ENCODE measurements at places on chromosomes 1 and 21.

DNA sequence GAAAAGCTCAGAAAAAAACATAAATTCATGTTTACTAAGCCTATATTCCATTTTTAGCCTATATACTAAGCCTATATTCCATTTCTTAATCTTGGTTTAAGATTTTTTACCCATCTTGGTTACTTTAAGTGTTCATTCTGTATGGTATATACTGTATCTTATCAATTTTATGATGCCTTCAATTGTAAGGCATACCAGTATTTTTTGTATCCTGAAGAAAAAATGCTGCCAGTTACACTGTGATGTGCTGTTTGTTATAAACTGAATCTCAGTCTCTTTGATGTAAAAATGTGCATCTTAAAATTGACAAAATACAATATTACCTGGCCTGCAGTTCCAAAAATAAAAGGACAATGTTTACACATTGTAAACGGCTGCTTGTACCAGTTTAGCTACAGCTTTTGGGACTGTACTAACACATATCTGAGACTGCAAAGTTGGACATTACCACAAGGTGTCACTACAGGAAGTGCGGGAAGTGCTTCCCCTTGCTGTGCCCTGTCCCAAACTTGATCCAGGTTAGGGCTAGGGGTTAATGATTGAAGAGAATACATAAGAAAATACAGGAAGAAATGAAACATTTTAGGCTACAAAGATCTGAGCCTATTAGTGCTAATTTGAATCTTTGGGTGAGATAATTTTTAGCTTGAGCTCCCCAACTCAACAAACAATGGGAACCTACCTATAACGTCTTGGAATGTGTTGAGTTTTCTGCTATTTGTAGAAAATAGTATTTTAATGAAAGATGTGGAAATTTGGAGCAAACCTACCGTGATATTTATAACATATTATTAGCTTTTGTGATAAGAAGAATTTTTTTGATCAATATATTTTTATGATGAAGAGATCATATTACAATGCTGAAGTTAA lies 108.9 kb downstream of the LBR start:
- DNase-seq, result no peak

DNA sequence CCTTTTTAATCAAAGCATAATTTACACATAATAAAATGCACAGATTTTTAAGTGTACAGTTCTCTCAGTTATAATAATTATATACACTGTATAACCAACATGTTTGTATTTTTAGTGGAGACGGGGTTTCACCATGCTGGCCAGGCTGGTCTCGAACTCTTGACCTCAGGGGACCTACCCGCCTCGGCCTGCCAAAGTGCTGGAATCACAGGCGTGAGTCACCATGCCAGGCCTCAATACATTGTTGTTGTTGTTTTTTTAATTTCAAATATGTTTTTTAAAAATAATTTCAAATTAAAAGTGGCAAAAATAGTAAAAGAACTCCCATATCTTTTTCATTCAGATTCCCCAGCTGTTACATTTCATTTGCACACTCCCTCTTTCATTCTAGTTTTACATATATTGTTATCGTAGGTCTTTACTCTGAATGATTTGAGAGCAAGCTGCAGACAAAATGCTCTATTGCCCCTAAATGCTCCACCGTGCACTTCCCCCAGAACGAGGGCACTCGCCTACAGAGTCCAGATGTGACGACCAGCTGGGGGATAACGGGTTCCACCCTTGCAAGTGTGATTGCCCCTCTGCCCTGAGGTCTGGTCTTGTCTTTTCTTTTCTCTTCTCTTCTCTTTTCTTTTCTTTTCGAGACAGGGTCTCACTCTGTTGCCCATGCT lies 19.2 kb upstream of the RD3 start:
- DNase-seq, result no peak

DNA sequence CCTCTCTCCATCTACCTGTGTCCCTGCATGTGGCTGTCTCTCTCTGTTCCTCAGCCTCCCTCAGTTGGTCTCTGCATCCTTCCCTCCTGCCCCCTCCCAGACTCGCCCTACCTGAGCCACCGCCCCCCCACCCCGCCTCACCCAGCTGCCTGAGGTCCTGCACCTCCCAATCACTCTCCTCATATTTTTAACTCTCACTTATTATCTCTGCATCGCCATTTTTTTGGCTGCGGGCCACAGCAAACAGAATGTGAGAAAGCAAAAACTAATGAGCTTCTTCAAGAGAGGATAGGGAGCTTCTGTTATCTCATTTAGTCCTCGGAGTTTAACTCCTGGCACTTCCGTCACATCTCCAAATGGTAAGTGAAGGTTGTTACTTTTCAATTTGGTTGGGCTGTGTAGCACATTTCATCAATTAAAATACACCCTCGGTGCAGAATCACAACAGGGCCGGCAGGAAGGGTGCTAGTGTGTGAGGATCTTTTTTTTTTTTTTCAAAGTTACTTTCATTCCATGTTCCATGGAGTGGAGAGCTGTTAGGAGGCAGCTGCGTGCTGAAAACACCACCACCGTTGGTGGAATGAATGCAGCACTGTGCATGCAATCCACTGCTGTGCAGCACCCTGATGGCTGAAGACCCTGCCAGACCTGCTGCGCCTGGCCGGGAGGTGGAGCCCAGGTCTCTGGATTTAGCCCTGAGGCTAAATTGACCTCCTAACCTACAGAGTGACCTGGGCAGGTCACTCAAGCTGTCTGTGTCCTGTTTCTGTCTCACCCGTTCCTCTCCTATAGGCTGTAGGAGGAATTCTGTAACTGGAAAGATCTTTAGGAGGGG lies 157.2 kb upstream of the NFIA start:
- no peak for DNase-seq

DNA sequence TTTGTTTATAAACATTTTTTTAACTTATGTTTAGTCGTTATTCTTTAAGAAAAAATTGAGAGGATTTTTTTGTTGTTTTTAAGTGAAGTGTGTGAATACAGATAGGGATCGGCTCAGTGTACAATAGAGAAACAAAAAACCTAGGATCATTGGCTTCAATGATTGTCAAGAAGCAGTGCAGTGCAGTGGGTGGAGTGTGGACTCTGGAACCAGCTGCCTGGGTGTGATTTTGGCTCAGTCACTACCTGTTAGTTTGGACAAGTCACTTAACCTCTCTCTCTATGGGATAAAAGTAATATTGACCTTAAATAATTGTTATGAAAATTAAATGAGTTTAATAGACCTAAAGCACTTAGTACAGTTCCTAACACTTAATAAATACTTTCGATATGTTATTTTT lies 41.3 kb downstream of the SCCPDH start:
- DNase-seq, result no peak

DNA sequence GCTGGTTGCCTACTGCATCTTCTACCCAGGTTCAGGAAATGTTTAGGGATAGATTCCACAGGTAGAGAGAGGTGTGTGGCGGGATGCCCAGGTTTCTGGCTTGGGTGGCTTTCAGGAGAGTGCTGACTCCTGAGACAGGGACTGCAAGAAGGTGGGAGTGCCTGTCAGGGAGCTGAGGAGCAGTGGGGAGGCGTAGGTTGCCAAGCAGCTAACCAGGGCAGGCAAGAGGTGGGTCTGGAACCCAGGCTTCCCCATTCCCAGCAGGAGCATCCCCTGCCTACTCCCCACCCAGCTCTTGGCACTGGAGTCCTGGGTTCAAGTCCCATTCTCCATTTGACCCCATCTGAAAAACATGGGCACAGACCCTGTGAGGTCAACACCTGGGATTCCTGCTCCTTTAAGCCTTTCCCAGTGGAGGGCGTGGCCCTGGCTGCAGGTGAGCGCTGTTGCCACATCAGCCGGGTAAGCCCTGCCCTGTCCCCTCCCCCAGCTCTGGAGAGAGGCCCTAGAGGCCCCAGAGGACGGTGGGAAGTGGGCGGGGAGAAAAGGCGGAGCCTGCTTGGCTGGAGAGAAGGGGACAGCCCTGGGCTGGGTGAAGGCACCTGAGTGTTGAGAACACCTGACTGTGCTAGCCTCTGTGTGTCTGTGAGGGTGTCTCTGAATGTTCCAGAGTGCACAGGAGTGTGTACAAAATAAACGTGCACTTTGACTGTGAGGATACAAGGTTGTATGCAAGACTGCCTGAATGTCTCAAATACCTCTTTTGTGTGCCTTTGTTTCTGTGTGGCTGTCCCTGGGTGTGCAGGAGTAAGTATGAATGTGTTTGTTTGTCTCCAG lies 14.0 kb upstream of the SYNC start:
- no peak for DNase-seq

DNA sequence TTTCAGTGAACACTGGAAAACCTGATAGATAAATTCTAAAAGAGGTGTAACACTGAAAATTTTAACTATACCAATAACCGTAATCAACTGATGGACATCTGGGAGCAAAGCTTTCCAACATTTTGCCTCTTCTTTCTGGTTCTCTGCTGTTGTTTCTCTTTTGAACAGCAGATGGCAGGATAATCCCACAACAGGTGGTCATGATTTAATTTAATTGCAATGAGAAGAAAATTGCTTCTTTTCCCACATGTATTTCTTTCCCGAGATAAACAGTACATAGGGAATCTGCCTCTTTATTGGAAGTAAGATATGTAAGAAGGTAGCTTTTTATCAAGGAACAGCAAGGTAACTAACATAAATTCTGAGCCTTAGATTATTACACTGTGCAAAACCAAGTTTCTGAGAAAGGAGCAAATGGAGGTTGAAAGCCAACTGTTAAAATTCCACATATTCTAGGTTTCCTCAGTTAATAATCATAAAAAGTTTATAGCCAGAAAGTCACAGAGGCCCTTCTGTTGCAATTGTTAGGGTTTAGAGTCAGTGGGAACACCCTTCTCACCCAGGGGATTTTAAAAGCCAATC lies 72.9 kb downstream of the RPS6KA1 start:
- DNase-seq, result no peak

- DNase-seq, result no peak
Observed at GRCh38 chr1:34984435-34984792, 733 bp downstream of the TMEM35B start.

GRCh38 chr1:93672069-93672468 lies 9.6 kb downstream of the BCAR3 start:
- DNase-seq, result no peak

DNA sequence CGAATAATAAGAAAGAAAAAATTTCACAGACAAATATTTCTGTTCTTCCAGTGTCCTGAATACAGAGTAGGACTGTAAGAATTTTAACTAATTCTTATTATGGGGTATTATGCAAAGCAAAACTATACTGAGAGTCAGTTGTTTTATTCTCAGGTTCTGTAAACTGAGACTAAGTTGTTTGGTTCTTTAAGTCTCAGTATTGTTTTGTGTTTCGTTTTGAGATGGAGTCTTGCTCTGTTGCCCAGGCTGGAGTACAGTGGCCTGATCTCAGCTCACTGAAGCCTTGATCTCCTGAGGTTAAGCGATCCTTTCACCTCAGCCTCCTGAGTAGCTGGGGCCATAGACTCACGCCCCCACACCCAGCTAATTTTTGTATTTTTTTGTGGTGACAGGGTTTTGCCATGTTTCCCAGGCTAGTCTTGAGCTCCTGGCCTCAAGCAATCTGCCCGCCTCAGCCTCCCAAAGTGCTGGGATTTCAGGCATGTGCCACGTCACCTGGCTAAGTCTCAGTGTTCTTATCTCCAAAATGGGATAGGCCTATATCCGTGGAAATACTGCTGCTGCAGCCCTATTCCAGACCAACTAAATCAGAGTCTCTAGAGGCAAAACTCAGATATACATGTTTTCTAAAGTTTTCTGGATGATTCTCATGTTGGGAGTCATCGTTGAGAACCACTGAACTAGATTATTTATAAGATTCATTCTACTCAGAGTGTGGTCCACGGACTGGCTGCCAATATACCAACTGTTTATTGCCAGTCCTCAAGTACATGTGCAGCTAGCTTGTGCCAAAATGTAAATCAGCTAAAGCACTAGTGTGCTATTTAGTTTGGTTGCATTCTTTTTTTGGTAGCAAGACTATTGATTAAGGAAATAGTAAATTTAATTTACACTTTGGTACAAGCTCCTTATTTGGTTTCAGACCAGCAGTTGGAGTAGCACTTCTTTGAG lies 116.6 kb downstream of the HS2ST1 start:
- no peak for DNase-seq

- DNase-seq, result no peak
Observed at GRCh38 chr1:20207546-20207945, 21.2 kb upstream of the PLA2G2C start.

DNA sequence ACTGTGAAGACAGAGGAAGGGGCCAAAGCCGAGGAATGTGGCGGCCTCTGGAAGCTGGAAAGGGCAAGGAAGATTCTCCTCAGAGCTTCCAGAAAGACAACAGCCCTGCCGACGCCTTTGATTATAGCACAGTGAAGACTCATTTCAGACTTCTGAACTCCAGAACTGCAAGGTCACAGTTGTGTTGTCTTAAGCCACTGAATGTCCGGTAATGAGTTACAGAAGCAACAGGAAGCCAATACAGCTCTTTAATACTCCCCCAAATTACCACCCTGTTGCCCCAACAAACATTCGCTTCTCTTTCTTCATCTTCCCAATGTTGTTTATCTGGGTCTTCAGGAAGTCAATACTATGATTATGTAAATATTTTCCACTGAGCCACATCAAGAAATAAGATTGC lies 44.0 kb downstream of the ETS2 start:
- DNase-seq, result no peak

GRCh38 chr21:22516230-22516629 lies 1518.0 kb downstream of the NCAM2 start:
- DNase-seq, result no peak

GRCh38 chr1:28716336-28716735 lies 20.4 kb upstream of the YTHDF2 start:
- DNase-seq, result no peak

GRCh38 chr1:18948048-18948912 lies 8.2 kb downstream of the IFFO2 start:
- no peak for DNase-seq

DNA sequence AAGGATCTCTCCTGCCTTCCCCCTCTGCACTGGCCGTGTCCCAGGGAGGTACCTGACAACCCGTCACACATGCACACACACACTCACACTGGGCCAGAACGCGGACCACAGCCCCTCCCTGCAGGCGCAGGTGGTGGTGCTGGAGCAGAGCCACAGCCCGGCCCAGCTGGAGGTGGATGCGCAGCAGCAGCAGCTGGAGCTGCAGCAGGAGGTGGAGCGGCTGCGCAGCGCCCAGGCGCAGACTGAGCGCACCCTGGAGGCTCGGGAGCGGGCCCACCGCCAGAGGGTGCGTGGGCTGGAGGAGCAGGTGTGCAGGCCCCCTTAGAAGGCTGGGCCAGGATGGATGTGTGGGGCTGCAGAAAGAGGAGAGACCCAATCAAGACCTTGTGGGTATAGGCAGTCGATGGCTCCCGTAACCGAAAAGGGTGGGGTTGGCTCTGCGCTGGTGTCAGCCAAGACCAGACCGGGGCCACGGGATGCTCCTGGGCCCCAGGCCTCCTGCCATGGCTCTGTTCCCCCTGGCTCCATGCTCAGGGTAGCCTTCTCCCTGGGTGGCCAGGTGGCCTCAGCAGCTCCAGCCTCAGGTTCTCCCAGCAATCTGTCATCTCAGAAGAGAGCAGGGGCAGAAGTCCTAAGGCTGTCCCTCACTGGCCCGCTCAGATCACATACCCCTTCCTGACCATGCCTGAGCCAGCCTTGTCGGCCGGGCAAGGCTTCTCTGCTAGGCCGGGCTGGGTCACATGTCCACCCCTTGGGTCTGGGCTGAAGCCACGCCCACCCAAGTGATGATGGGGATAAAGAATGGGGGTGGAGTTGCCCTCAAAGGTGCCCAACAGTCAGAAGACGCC lies 8.9 kb downstream of the MFAP2 start:
- DNase-seq, result no peak

All from activated naive CD4-positive, alpha-beta T cell (primary cell).